Amygdala (tissue), 56 donors: ENCODE measurements at places on chromosomes 3 and 15.

DNA sequence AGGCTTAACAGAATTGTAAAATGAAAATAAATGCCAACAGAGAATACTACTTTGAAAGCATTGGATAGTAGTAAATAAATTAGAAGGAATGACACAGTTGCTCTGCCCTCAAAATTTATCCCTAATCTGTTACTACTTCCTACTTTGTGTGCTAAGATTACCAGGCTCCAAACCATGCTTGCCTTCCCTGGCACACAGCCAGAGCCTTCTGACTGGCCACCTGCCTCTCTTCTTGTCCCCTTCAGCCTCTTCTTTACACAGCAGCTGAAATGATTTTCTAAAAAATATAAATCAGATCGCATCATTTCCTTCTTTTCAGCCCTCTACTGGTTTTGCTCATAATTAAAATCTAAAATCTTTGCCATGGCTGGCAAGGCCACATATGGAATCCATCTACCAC, 334.1 kb downstream of the FHIT start:
- DNase-seq = no peak

DNA sequence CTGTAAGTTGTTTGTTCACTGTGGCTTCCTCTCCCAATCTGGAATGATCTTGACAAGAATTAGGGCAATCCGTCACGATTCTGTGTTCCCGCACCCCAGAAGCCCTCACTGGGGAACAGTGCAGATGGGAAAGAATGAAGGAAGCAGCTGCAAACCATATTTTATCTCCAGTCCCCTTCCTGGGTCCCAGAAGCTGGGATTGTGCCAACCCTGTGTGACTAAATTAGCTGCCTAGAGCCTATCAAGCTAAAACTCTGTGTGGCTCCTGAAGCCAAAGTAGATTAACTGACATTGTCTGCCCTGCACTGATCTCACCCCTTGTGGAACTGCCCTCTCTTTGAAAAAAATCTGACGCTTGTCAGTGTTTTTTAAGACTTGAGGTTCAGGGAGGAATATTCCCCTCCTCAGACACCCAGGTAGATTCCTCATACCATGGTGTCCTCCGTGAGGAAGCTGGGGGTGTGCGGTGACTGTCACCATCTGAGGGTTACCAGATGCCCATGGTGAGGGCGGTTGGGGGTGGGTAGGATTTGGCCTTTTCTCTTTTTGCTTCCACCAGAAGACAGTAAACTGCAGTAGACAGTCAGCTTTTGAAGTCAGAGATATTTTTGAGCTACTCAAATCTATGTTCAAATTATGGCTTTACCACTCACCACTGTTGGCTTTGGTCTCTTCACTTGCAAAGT, 358.3 kb upstream of the TPM1 start:
- DNase-seq = no peak

GRCh38 chr3:55486101-55486856, 827 bp downstream of the WNT5A start:
- peak; percentile 31 for DNase-seq

GRCh38 chr15:81851757-81852156, 194.1 kb downstream of the MEX3B start:
- DNase-seq = no peak
